Right ventricle myocardium superior (tissue), 1 donor: ENCODE measurements at places on chromosomes 7 and 10. TPM values are rescaled to one million over a fixed set of nuclear protein-coding genes. Genes with fewer than 3 reads are reported as not detected.

DNA sequence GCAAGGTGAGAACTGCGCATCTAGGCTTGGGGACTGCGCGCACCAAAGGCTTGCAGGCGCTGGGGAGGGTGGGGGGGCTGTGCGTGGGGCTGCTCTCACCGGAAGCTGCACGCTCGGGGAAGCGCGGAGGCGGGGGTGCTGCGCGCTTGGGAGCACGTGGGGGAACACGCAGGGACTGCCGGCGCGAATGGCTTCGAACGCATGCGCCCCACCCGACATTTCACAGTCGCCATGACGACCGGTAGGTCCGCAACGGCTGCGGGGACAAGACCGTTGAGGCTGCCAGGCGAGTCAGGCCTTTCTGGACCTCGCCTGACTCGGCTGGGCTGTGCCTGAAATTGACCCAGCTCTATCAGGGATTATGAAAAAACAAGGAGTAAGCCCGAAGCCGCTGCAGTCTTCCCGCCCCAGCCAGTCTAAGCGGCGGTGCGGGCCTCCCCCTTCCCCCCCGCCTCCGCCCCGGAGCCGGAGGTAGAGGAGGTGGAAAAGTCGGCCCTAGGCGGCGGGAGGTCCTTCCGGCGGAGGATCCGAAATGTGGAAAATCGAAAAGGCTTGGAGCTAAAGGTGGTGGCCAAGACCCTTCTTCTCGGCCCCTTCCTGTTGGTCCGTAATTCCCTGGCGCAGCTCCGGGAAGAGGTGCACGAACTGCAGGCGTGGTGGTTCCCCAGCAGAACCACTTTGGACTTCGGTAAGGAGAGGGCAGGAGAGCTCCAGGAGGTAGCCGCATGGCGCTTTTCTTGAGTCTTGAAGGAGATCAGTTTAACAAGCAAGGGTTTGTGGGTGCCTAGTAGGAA lies 34.9 kb upstream of the STEAP1 start:
- peak; percentile 69 for DNase-seq

DNA sequence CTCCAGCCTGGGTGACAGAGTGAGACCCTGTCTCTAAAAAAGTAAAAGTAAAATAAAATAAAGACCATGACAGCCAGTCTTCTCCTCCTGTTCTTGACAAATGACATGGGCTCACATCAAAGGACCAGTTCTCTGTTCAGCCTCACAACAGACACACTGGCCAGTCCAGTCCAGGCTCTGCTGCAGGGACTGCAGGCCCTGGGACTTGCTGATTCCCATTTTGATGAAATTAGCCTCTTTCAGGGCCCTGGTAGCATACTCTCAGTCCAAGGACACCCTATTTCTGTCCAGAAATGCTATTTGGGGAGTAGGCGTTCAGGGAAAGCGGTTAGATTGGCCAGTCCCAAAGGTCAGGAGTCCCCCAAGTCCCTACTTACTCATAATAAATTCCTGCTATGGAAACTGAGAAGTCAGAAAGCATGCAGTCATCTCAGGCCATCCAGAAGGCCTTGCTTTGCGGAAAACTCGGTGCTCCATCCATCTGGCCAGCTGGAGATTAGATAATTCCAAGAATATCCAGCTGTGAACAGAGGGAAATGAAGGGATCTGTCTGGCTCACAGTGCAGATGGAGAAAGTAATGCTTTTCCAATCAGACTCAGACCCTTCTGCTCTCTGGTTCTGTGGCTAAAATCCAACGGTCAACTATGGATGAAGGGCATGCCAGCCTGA lies 74.4 kb downstream of the RAB11FIP2 start:
- DNase-seq, result no peak

DNA sequence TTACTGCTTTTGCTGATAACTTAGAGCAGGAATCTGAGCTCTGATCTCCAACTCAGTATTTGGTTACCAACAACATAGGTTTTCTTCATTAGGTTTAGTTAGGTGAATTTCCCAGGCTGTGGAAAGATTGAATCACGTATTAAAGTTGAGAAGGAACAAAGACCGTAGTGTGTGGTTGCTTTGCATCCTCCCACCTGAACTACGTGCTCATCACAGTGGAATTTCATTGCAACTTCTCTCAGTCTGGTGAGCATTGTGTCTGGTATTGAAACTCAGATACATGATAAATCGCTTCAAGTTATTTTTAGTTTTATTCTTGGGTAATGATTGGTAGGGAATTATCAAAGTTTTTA lies 139.4 kb upstream of the AKR1E2 start:
- DNase-seq, result no peak

DNA sequence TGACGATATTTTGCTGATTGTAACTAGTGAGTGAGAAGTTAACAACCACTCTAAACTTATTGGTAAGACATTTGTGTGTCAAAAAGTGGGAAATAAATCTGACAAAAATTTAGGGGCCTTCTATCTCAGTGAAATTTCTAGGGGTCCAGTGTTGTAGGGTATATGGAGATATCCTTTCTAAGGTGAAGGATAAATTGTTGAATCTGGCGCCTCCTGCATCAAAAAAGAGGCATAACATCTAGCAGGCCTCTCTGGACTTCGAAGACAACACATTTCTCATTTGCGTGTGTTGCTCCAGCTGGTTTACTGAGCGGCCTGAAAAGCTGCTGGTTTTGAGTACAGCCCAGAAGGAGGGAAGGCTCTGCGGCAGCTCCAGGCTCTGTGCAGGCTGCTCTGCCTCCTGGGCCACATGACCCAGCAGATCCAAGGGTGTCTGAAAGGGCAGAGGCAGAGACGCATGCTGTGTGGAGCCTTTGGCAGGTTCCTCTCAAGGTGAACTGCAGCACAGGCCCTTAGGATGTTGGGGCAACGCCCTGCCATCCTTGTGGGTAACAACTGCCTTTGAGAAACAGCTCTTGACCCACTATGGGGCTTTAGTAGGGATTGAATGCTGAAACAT lies 72.4 kb downstream of the LMBR1 start:
- DNase-seq, result no peak

- DNase-seq, result no peak
Measured at GRCh38 chr7:84226759-84227158, 32.2 kb upstream of the SEMA3A start.

DNA sequence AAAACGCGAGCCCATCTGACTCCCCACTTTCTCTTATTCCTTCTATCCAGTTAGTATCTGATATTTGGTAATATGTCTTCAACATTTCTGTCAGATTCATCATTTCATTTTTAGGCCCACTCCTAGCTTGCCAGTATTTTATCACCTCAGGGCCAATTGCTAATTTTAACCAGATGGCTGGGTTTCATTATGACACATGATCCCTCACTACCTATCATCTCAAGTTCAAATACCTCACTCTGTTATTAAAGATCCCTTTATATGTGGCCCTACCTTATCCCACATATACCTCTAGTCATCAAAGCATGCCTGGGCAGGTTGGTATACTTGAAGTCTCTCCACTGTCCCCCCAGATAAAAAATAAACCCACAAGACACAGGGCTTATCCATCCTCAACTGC lies 104.9 kb downstream of the RNLS start:
- no peak for DNase-seq

- DNase-seq, result no peak
Measured at GRCh38 chr7:158228986-158229385, 358.6 kb downstream of the PTPRN2 start.

DNA sequence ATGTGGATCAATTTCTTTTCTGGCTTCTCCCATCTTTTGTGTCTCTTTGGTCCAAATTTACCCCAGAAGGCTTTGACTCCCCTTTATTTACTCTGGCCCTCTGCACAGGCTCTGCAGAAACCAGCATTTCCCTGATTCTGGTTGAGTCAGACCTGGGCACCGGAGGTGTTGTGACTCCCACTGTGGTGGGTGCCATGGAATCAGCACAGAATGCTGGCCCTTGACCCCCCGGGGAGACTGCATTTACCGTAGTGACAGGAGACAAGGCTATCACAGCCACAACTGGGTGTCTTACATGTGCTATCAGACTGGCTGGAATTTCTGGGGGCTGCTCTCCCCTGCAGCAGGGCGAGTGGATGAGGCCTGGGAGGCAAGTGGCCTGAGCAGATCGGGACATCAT lies 37.6 kb downstream of the PLXDC2 start:
- no peak for DNase-seq

- DNase-seq, result no peak
Measured at GRCh38 chr7:43686991-43687390, 42.3 kb downstream of the COA1 start.

The SEMA3D gene
- total RNA-seq, result 1.1 TPM
